Ovary (tissue), 10 donors: ENCODE measurements at places on chromosomes 7 and 10. TPM values are rescaled to one million over a fixed set of nuclear protein-coding genes. Genes with fewer than 3 reads are reported as not detected.

- no peak for DNase-seq
These were observed 137.5 kb downstream of the ST7 start for GRCh38 chr7:117090791-117091190.

GRCh38 chr7:17304926-17305325, 6.5 kb downstream of the AHR start:
- no peak for DNase-seq

DNA sequence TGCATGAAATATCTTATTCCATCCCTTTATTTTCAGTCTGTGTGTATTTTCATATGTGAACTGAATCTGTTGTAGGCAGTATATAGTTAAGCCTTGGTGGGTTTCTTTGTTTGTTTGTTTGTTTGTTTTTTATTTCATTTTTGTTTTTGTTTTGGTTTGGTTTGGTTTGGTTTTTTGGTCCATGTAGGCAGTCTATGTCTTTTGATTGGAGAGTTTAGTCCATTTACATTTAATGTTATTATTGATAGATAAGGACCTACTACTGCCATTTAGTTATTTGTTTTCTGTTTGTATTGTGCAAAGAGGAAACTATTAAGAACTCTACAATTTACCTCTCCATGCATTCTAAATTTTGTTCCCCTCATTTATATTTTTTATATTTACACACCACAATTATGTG, 695.9 kb upstream of the GRM3 start:
- no peak for DNase-seq

- no peak for DNase-seq
These were observed 12.2 kb downstream of the PLXDC2 start for GRCh38 chr10:19828278-19829049.

- no peak for DNase-seq
These were observed 8.1 kb downstream of the ATP5MF start for GRCh38 chr7:99457650-99458493.

GRCh38 chr7:156031679-156032478, 219.6 kb upstream of the SHH start:
- DNase-seq, result no peak

DNA sequence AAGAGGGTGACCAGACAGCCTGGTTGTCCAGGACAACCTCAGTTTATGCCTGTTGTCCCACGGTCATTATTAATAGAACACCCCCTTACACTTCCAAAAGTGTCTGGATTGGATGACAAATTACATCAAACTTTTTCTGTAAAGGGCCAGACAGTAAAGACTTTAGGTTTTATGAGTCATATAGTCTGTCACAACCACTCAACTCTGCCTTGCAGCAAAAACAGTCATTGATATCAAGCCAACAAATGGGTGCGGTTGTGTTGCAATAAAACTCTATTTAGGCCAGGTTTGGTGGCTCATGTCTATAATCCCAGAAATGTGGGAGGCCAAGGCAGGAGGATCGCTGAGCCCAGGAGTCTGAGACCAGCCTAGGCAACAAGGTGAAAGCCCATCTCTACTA, 66.7 kb upstream of the ATP6V0A4 start:
- DNase-seq, result no peak

- no peak for DNase-seq
These were observed 4.4 kb downstream of the MYL7 start for GRCh38 chr7:44136731-44137130.

- DNase-seq, result no peak
These were observed 61.7 kb upstream of the PAX2 start for GRCh38 chr10:100683545-100684300.

- no peak for DNase-seq
These were observed 180.0 kb downstream of the HDAC9 start for GRCh38 chr7:18675579-18675978.

DNA sequence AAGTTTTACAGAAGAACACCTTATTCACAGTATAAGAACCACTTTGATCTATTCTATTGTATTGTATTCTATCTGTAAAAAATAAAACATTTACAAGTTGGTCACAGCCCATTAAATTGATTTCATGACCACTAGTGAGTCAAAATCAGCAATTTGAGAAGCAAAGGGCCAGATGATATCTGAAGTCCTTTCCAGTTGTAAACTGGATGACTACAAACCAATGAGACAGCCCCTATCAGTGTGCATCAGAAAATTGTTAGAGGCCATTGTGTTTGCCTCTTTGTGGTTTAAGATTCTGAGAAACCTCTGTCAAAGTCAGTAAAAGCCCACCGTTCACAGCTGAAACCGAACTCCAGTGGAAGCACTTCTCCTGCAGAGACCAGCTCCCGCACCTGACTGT, 54.8 kb downstream of the TBXAS1 start:
- DNase-seq, result no peak

GRCh38 chr10:17984056-17984455, 32.3 kb downstream of the SLC39A12 start:
- no peak for DNase-seq

DNA sequence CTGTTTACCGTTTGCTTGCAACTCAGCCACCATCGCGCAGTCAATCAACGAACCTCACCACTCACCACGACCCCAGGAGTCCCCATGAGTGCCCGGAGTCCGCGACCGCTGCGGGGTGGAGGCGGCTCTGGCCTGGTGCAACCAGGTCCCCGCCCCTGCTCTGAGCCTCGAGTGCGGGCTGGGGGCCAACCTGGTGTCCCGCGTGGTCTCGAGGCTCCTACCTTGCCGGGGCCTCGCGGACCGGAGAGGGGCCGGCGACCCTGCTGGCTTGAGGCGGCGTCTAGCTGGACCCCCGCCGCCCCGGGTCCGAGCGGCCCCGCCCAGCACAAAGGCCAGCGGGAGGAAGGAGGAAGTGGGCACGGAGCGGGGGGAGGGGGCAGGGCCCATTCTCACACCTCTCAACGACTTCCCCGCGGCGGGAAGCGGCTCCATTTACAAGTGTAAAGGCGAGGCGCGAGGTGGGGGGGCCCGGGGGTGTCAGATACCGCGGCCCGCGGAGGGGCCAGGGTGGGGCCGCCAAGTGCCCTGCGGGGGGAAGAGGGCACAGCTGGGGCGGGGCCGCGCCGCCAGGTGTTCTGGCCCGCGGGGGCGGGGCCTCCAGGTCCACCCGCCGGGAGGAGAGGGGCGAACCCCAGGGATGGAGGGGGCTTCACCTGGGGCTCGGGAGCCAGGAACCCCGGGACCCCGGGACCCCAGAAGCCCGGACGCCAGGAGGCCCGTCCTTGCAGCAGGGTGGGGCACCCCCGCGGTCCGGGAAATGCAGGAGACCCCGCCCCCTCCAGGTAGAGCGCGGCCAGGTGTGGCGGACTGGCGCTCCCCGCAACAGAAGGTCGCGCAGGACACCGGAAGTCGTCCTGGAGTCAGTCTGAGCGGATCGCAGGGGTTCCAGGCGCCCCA, 8.6 kb downstream of the CTBP2 start:
- no peak for DNase-seq

DNA sequence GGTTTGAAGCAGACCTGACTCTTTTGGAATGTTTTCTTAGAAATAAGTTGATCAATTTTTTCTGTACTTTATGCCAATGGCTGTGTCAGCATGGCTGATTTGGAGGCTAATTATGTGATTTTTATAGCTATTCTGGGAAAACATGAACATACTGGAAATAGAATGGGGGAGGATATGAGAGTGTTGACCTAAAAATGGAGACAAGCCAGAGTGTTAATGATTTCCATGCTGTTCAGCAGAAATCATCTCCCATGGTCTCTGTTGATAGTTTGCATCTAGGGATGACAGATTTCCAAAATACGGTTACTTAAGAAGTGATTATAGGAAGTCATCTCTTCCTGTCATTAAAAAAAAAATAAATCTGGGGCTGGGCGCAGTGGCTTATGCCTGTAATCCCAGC, 32.7 kb upstream of the DMTF1 start:
- no peak for DNase-seq

GRCh38 chr10:89869180-89869579, 167.8 kb downstream of the KIF20B start:
- no peak for DNase-seq

DNA sequence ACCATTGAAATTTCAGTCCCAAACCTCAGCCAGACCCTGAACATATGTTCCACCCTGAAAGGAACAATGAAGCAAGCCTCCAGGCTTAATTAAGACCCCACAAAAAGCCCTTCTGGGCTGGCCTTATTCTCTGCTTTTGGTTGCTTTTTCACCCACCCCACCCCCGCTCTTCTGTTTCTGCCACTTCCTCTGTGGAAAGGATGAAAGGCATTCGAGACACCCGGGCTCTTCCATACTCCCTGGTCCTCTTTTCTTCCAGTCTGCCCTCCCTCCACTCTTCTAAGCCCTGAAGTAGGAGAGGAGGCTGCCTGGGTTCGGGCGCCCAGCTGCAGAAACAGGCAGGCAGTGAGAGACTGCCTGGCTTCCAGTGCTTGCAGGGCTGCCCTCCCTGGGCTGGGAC, 9.4 kb upstream of the FAM241B start:
- no peak for DNase-seq

Gene FKBP14
- 6.1 TPM for total RNA-seq

Gene PALD1
- 6.8 TPM for total RNA-seq

Gene ARHGAP22
- 10.1 TPM for total RNA-seq

Gene LIPM
- total RNA-seq, result not detected

Gene TMEM106B
- total RNA-seq, result 46.3 TPM

Gene TRIM8
- total RNA-seq, result 84.1 TPM

Gene TRIM50
- not detected for total RNA-seq

Gene COBL
- 3.1 TPM for total RNA-seq
